NCI-H1436 treated with DMSO at 0.1 percent for 48 hours (cell line): ENCODE measurements at places on chromosomes 6 and 20.

- no peak for DNase-seq
These were observed 31.2 kb downstream of the PLCG1 start for GRCh38 chr20:41168281-41169161.

GRCh38 chr6:5670811-5671561 lies 335.7 kb downstream of the NRN1 start:
- DNase-seq: peak; percentile 34

- DNase-seq: no peak
These were observed 10.5 kb downstream of the ZC3H12D start for GRCh38 chr6:149474108-149474935.

DNA sequence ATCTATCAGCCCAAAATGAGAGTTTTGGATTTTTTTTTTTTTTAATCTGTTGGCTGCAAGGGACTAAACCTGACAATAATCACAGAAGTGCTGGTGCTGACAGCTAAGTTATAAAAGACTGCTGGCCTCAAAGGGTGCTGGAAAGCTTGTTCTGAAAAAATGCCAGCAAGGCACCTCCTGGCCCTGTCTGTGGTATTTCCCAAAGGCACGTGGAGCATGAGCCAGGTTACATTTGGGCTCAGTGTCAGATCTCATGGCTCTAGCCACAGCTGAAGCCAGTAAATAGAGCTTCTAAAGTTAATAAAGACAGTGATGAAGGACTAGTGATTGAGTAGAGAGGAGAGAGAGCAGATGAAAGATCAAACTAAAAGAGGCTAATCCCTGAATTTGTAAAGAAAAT lies 178.9 kb downstream of the FUT9 start:
- DNase-seq: no peak

DNA sequence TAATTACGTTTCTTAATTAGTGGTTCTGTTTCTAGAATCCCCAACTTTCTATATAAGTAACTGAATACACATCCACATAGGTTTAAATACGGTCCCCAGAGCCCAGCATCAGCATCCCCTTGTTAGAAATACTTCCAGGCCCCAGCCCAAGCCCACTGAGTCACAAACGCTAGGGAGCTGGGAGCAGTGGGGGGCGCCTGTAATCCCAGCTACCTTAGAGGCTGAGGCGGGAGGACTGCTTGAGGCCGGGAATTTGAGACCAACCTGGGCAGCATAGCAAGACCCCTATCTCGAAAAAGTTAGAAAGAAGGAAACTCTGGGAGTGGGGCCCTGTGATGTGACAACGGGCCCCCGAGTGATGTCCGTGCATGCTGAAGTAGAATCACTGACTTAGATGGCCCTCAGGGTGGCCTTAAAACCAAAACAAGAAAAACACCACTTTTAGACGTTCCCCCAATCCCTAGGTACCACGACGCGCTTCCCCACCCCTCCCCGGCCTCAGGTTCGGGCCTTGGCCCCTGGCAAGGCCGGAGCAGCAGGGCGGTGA lies 1.3 kb upstream of the PPP1R3G start:
- no peak for DNase-seq

DNA sequence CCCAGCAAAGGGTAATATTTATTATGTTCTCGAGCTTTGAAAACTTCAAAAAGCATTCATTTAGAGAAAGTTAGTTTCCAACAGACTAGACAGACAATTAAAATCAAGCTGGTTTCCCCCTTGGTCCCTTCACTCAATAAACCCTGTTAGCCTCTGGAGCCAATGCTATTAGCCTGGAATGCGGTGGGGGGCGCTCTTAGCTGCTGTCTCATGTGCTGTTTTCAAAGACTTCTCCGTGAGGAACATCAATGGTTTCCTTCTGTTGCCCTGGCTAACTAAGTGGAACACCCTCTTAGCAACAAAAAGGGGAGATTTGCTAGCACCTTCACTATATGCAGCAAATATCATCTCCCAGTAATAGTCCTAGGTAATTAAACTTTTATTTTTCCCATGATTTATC lies 86.4 kb downstream of the LY86 start:
- DNase-seq: no peak

DNA sequence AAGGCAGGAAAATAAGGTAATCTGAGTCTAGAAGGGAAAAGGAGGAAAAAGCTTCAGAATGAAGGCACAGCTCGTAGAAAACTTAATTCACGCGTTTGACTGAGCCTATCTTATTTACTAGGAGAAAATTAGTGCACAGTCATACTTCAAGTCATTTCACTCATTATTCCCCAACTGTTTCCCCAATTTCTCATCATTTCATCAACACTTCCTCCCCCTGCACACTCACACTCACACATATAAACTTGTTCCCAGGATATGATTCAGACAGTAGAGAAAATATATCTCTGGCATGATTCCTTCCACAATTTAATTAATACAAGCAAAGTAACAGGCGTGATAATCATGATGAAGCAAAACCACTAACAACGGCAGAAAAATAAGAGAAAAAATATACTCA lies 94.5 kb upstream of the F13A1 start:
- DNase-seq: no peak

DNA sequence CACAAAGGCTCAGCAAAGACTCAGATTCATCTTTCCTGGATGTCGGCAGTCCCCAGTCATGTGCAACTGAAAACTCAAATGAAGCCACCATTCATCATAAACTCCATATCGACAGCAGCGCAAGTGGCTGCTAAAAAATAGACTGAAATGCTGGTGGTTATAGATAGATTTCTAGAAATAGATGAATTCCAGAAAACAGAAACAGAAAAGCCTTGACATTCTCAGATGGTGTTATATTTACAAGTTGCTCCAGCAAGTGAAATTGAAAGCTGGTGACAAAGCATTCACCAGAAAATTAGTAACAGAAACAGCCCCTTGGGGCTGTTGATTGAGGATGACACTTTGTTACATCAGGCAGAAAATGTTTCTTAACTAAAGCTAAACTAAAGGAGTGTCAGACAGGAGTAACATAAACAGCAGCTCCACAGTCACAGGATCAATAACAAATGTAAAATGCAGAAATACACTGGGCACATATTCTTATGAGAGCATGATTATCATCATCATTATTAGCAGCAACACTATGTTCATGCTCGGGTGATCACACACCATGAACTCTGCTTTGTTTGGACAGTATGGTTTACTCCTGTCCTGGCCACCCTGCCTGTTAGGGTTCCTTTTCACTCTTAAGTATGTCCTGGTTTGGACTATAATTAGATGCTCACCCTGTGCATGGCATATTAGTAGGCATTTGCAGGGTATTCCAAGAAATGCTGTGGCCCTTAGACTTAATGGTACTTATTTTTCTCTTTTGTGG lies 36.4 kb upstream of the SLC35F1 start:
- DNase-seq: no peak

GRCh38 chr6:13851330-13851729 lies 37.0 kb upstream of the MCUR1 start:
- DNase-seq: no peak

DNA sequence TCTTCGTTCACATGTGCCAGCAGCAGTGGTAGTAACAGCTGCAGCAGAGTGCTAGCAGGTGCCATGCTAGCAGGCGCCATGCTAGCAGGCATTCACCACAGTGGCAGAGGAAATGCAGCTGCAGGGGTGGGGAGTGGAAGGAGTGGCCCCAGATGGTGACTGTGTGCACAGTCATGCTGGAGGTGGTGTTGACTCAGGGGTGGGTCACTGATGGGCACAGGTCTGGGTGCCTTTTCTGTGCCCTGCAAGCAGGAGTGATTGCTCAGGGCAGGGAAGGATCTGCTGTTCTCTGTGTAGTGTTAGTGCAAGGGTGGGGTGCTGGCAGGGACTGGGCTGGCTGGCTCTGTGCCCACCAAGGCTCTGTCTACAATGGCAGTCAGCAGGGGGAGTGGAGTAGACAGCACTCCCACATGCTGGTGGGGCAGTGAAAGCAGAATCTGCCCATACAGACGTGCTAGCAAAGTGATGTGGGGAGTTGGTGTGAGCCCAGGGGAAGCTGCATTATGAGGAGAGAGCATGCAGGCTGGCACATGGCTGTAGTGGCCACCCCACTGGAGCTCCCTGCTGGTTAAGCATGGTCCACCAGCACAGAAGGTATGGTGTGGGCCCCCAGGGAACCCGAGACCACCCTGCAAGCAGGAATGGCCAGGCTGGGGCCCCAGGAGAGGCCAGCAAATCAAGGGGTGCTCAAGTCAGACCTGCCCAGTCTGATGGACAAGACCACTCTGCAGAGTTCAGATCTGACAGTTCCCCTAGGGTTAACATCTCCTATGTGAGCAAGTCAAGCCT lies 11.4 kb upstream of the TSPYL4 start:
- no peak for DNase-seq

DNA sequence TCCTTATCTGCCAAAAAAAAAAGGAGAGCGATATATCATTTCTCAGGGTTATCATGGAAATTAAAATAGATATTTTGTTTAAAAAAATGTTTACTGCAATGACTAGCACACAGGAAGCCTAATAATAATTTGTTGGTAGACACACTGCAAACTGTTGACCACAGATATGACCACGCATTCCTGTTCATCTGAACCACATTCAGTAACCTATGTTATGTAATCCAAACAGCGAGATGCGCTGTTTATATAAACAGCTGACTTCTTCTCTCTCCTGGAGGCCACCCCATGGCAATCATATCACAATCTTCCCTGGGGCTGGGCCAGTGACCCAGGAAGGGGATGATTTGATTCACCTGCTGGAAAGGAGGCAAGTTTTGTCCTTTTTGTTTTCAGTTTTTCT lies 129.3 kb upstream of the UST start:
- no peak for DNase-seq

DNA sequence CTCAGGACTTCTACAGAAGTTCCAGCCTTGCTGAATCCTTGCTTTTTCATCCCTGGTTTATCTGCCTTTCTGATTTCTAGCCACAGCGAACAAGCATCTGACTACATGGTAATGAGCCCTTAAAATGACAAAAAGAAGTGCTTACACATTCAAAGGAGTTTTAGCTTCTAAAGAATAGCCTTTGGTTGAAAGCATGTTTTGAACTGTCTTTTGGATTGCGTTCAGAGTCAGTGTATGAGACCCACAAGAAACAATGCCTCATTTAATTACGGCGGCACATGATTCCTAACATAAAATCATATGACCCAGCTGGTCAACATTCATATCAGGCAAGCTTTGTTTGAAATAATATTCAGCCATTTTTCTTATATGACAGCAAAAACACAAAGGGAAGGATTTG lies 784.2 kb downstream of the KIF16B start:
- DNase-seq: no peak

- no peak for DNase-seq
These were observed 12.9 kb downstream of the ITCH start for GRCh38 chr20:34375977-34376430.

DNA sequence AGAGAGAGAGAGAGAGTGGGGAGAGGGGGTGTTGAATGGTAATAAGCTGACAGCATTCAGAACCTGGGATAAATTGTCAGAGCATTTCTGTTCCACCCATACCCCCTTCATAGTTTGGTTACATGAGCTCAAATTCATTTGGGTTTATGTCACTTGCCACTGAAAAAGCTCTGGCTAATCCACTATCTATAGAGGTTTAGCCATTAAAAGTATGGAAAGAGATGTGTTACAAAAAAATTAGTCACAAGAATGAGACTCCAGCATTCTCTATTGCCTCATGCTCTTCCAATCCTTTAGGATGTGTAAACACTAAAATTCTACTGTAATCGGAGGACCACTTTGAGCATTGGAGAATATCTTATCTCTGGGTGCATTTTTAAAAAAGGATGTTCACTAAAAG lies 297.6 kb upstream of the TCF21 start:
- no peak for DNase-seq

DNA sequence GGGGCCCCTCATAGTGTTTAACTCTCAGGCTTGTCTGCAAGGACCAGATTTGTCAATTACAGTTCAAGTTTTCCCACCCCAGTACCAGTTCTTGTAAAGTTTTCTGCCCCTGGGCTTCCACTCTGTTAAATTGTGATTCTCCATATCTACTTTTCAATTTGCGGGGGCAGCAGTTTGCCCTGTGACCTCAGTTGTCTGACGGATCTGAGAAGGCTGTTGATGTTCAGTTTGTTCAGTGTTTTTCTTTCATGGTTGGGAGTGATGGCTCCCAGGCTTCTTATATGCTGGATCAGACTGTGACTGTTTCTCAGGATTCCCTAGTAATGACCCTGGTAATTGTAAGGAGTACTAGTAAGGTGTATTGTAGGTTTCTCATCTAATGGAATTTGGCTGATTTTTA lies 101.0 kb upstream of the GGTLC1 start:
- DNase-seq: no peak

DNA sequence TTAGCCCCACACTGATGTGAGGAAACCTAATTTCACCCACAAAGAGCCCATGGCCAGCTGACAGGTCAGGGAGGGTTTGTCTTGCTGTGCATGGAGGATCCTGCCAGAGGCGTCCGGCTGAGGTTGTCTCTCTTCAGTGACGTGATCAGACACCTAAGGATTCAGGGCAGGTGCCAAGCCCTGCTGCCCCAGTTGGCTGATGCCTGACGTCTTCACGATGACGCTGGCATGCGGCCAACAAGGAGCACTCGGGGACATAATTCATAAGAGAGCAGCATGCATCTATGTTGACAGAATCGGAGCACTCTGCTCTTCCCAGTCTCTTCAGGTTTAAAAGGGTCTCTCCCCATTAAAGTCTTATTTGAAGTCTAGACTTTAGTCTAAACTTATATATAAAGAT lies 47.8 kb downstream of the PSMB1 start:
- peak; percentile 33 for DNase-seq

GRCh38 chr20:18001131-18001921 lies 32.5 kb downstream of the MGME1 start:
- DNase-seq: no peak

GRCh38 chr6:93516441-93516840 lies 97.1 kb upstream of the EPHA7 start:
- no peak for DNase-seq

- DNase-seq: no peak
These were observed 17.1 kb upstream of the NCOA7 start for GRCh38 chr6:125773387-125774341.

DNA sequence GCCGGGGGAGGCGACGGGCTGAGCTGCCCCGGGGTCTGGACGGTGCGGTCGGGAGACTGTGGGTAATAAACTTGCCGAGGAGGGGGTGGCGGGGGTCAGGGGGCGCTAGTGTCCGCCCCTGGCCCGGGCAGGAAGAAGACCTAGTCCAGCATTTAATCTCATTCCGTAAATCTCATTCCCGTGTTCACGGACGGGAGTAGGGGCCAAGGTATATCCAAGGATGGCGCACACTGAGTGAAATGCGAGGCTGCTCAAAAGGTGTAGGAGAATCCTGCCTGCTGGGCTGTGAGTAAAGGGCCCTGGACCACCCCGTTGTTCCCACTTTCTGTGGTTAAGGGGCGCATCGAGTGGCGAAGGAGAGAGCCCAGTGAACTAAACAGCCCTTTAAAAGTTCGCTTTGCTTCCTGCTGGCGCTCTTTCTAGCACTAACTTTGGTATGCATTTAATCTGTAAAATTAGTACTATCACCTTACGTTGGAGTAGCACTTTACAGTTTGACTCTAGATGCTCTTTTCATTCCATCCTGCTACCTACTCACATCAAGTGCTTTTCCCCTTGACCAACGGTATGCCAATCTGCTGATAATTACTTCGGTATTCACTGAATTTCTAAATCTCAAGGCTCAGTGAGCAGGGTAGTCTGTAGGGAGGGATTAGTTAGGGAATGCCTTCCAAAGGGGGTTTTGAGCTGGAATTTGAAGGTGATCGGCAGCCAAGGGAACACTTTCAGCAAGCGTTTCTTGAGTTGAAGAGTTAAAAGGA lies 730 bp downstream of the PARD6B start:
- DNase-seq: no peak

GRCh38 chr6:42210551-42210950 lies 7.1 kb downstream of the MRPS10 start:
- DNase-seq: no peak

- no peak for DNase-seq
These were observed 66.8 kb upstream of the MBOAT1 start for GRCh38 chr6:20279051-20279450.

GRCh38 chr6:90107771-90108282 lies 188.8 kb downstream of the BACH2 start:
- DNase-seq: no peak
